Right renal cortex interstitium (tissue), 3 donors: ENCODE measurements at places on chromosomes 2 and 18.

DNA sequence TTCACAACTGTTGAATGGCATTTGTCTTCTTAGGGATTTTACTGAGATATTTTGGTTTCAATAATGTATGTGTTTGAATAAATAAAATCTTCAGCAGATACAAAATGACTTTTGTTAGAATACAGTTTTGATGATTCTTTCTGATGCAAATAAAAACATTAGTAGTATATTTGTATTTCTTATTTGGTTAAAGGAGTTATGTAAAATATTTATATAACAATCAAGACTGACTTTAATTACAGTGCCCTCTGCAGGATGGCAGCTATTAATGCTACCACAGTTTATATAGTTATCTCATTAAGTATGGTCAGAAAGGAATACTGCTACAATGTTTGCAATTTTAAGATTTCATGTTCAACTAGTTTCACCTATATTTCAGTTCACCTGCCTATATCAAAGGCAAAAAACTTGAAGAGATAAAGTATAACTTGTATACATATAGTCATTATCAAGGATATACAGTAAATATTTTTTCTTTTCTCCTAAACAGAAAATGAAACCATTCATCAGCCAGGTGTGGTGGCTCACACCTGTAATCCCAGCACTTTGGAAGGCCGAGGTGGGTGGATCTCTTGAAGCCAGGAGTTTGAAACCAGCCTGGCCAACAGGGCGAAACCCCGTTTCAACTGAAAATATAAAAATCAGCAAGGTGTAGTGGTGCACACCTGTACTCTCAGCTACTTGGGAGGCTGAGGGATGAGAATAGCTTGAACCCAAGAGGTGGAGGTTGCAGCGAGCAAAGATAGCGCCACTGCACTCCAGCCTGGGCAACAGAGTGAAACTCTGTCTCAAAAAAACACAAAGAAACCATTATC lies 19.8 kb downstream of the ARL5A start:
- no peak for DNase-seq

DNA sequence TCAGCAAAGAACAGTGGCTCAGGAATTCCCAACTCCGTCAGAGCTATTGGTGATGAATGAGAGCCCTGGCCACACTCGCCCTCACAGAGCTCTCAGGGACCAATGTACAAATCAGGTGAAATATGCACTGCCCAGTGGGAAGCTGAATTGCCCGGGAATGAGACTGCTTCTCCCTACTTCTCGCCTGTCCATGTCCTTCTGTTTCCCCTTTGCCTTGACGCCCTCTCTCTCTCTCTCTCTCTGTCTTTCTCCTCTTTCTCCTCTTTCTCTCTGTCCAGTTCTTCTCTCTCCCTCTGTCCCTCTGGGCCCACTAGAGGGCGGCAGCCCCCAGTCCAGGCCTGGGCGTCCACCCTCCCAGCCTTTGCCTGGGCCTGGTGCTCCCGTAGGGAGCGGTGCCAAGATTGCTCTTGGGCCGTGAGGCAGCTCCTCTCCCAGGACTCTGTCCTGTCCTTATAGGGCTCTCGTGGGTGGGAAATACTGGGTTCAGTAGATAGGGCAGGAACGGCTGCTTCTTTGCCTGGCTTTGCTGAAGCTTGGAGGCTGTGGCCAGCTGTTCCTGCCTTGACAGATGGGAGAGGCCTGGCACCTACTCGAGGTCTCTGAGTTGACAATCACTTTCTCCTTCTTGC lies 28.4 kb upstream of the PUM2 start:
- peak; percentile 41 for DNase-seq

GRCh38 chr2:152067823-152068222 lies 31.0 kb downstream of the CACNB4 start:
- no peak for DNase-seq

GRCh38 chr2:37686792-37687526 lies 15.5 kb upstream of the CDC42EP3 start:
- DNase-seq: no peak

GRCh38 chr18:78818961-78819360 lies 160.7 kb upstream of the SALL3 start:
- no peak for DNase-seq
